ENCODE measurements at places on chromosomes 7 and 10. TPM values are rescaled to one million over a fixed set of nuclear protein-coding genes. Genes with fewer than 3 reads are reported as not detected.
A peak's percentile ranks its signal among the peaks of the same experiment; 100 is the strongest.

The FBXO24 gene
- total RNA-seq: 0.29 TPM

The GPR146 gene
- total RNA-seq: 8.7 TPM

GRCh38 chr10:19668116-19668515 is 148.1 kb upstream of the PLXDC2 start:
- no peak for DNase-seq

DNA sequence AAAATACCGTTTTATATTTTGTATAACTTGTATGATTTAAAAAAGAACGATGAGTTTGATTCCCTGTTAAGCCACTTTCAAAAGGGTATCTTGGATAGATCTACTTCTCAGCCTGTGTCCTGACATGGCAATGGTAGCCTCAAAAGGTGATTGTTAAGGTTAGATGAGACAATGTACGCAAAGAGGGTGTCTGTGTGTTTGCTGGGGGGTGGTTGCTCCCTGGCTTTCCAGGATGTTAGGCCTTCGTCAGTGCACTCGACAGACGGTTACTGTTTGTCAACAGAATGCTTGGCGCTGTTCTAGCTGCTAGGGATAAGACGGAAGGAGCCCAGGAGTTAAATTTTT is 90.3 kb downstream of the NEURL1 start:
- no peak for DNase-seq

DNA sequence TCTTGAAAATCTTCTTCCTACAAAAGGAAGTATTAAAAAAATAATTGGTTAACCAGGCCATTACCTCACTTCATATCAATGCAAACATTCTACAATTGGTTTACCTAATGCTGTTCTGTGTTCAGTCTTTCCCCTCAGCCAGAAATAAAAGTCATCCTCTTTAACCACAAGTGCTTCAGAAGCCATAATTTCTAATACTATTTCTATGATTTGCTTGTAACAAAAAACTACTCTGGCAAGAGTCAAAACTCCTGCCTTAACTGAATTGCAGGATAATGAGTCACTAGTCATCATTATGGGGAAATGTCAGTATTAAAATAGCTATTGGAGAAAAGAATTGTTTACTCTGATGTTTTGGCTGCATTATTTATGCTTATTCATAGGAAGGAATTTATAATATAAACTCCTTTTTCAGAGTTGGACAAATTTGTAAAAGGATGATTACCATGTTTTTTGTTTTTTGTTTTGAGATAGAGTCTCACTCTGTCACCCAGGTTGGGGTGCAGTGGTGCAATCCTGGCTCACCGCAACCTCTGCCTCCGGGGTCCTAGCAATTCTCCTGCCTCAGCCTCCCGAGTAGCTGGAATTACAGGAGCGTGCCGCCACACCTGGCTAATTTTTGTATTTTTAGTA is 55.5 kb upstream of the ODAD2 start:
- DNase-seq: no peak

DNA sequence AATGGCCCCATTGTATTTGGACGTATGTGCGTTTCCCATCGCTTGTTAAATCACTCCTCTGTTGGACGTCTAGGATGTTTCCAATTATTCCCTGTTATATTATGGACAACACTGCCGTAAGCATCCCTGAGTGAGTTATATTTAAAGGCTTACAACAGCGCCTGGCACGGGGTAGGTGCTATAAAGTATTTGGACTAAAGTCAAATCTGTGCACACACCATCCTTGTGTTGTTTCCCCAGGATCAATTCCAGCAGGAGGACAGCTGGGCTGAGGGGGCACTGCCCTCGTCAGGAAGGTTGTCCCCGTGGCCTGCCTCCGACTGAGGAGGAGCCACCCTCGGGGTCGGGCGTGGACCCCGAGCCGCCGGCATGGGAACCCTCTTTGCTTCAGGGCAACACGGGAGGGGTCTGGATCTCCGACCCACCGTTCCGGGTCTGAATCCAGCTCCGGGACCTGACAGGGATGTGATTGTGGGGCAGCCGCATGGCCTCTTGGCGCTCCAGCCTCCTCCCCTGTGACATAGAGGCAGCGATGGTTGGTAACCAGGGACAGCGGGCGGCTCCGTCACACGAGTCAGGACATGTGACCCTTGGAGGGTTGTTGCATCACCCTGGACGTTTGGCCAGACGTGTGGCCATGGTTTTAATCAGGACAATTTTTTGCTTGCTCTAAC is 1.5 kb upstream of the JAKMIP3 start:
- DNase-seq: peak; percentile 40

DNA sequence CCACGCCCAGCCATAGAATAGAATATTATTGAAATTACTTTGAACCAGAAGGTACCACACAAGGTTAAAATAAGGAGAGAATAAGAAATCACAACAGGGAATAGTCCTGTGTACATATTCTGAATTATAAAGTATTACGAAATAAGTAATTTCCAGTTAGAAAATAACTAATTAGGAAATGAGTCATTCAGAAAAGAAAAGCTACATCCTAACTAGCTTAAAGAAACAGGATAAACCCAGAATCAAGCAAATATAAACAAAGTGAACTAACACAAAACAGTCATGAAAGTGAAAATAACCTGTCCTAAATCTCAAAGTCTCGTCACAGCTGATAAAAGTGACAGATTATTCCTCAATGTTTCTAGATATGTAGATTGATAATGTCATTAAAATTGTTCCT is 74.8 kb upstream of the NEBL start:
- no peak for DNase-seq

- DNase-seq: no peak
Measured at GRCh38 chr7:71535616-71536015, 403.7 kb downstream of the GALNT17 start.

DNA sequence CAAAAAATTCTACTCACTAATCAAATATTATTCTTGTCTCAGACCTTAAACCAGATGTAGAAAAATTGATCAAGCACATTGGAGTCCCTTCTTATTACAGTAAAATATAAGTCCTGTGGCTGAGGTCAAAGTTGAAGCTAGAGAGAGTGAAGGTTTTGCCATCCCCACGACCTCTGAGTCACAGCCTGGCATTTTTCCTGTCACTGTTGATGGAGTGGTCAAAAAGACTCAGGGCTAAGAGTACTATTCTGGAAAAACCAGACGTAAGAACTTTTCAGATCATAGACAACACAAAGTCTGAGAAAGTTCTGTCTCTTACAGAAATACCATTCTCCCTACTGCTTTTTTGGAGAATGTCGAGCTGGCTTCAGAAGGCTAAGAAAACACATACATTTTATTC is 323.7 kb upstream of the ANKRD30A start:
- no peak for DNase-seq

GRCh38 chr10:60280475-60280874 is 109.2 kb downstream of the ANK3 start:
- no peak for DNase-seq
